T-cell (primary cell): ENCODE measurements at places on chromosomes 12 and 14. TPM values are rescaled to one million over a fixed set of nuclear protein-coding genes. Genes with fewer than 3 reads are reported as not detected.

GRCh38 chr12:109491671-109492070 is 14.2 kb downstream of the UBE3B start:
- H3K4me3 ChIP-seq: no peak overlapping the region
- H3K27ac ChIP-seq: no peak overlapping the region
- H3K27me3 ChIP-seq: no peaks in the 10 kb centered on the region
- no peaks in the 10 kb centered on the region for H3K4me1 ChIP-seq

DNA sequence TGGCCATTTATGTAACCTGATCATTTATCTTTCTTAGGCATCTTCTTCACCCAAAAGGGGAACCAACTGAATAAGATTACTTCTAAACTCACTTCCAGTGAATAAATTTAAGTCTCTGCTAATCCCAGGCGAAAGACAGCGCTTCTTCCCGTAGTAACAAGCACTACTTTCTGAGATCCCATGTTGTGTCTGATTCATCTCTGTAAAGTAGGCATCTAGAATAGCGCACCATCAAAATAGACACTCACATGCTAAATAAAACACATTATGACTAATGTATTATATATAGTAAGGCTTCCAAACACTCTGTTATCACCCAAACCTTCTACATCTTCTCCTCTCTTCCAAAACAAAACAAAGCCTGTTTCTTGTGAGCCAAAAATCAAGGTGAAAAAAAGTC is 15.1 kb downstream of the GTF2A1 start:
- no peak overlapping the region for H3K4me3 ChIP-seq
- no peaks in the 10 kb centered on the region for H3K27me3 ChIP-seq

Gene DCP1B
- total RNA-seq: 10.5 TPM

DNA sequence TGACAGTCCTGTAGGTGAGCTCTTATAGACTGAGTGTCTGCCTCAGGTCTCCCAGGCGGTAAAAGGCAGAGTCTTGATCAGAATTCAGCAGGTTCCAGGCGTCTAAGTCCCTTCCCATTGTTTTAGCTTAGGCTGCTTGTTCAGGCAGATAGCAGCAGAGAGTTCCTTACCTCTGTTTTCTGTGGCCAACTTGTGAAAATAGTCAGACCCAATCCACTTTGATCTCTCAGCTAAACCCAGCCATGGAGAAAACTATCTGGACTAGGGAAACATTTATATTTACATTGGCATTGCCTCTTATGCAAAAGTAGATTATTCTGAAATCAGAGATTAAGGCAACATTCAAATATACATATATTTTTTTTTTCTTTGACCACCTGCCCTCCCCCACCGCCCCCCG is 21.4 kb downstream of the CCDC62 start:
- H3K27me3 ChIP-seq: no peaks in the 10 kb centered on the region
- no peaks in the 10 kb centered on the region for H3K36me3 ChIP-seq
- no peak overlapping the region for H3K4me3 ChIP-seq
- H3K4me1 ChIP-seq: peaks cover 2% of the 10 kb centered on the region
- no peak for DNase-seq

DNA sequence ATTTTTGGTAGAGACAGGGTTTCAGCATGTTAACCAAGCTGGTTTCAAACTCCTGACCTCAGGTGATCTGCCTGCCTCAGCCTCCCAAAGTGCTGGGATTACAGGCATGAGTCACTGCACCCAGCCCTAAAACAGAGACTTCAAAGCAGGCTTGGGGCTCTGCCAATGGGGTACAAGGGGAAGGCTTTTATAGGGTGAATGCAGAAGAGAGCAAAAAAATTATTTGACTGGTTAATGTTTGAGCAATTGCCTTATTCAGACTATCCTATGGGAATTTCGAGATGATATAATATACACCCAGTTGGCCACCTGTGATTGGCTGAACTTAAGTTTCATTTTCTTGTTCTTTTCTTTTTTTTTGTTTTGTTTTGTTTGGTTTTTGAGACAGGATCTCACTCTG is 31.5 kb upstream of the ACTN1 start:
- no peak overlapping the region for H3K27ac ChIP-seq
- DNase-seq: no peak
- no peak overlapping the region for H3K4me3 ChIP-seq
- H3K27me3 ChIP-seq: no peaks in the 10 kb centered on the region
- H3K4me1 ChIP-seq: no peaks in the 10 kb centered on the region
- no peaks in the 10 kb centered on the region for H3K36me3 ChIP-seq

- H3K4me1 ChIP-seq: no peaks in the 10 kb centered on the region
- no peak overlapping the region for H3K4me3 ChIP-seq
- H3K36me3 ChIP-seq: no peaks in the 10 kb centered on the region
- no peak for DNase-seq
- no peak overlapping the region for H3K27ac ChIP-seq
Measured at GRCh38 chr12:106280106-106280505, 22.4 kb upstream of the TCP11L2 start.

- H3K4me3 ChIP-seq: no peak overlapping the region
- H3K27ac ChIP-seq: no peak overlapping the region
- no peak for DNase-seq
- H3K36me3 ChIP-seq: no peaks in the 10 kb centered on the region
- no peaks in the 10 kb centered on the region for H3K27me3 ChIP-seq
Measured at GRCh38 chr12:51905471-51906429, 1.6 kb upstream of the ACVRL1 start.

DNA sequence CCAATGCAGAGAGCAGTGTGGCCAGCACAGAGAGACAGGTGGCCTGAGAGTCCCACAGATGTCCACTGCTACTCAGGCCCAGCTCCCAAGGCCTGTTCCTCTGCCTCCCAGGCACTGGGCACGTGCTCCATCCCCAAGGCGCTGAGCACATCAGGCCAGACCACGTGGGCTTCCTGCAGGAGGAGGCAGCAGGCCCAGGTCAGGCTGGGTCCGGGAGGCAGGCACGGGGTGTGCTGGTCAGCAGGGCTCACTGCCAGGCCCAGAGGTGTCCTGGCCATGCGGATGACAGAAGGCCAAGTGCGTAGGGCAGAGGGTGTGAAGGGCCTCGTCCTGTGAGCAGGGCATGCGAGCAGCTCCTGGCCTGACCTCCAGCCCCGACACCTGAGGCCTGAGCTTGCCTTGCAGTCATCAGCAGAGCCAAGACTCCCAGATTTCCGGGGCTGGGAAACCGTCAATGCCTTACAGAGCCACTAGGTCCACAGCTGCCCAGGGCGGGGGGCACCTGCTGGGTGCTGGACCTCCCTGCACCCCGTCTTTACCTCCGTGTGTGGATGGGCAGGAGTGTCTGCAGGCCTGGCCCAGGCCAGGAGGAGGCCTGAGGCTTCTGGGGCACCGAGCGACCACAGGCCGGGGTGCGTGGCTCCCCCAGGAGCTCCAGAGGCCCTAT is 14.9 kb downstream of the TRMT61A start:
- no peak for DNase-seq
- no peaks in the 10 kb centered on the region for H3K36me3 ChIP-seq
- H3K4me1 ChIP-seq: peaks cover 7% of the 10 kb centered on the region
- no peak overlapping the region for H3K27ac ChIP-seq

GRCh38 chr14:74293606-74294005 is 9.1 kb downstream of the ABCD4 start:
- H3K4me1 ChIP-seq: no peaks in the 10 kb centered on the region
- DNase-seq: no peak
- no peak overlapping the region for H3K27ac ChIP-seq
- peaks cover 83% of the 10 kb centered on the region for H3K36me3 ChIP-seq
- H3K4me3 ChIP-seq: no peak overlapping the region
- H3K27me3 ChIP-seq: no peaks in the 10 kb centered on the region
